Stimulated activated CD8-positive, alpha-beta memory T cell treated with anti-CD3 and anti-CD28 coated beads, Interleukin-2, amount 100 ng/mL, for 1 hour (primary cell): ENCODE measurements at places on chromosomes 16 and 17.

GRCh38 chr16:16867973-16868372 lies 489.0 kb downstream of the NPIPA7 start:
- no peak for DNase-seq

DNA sequence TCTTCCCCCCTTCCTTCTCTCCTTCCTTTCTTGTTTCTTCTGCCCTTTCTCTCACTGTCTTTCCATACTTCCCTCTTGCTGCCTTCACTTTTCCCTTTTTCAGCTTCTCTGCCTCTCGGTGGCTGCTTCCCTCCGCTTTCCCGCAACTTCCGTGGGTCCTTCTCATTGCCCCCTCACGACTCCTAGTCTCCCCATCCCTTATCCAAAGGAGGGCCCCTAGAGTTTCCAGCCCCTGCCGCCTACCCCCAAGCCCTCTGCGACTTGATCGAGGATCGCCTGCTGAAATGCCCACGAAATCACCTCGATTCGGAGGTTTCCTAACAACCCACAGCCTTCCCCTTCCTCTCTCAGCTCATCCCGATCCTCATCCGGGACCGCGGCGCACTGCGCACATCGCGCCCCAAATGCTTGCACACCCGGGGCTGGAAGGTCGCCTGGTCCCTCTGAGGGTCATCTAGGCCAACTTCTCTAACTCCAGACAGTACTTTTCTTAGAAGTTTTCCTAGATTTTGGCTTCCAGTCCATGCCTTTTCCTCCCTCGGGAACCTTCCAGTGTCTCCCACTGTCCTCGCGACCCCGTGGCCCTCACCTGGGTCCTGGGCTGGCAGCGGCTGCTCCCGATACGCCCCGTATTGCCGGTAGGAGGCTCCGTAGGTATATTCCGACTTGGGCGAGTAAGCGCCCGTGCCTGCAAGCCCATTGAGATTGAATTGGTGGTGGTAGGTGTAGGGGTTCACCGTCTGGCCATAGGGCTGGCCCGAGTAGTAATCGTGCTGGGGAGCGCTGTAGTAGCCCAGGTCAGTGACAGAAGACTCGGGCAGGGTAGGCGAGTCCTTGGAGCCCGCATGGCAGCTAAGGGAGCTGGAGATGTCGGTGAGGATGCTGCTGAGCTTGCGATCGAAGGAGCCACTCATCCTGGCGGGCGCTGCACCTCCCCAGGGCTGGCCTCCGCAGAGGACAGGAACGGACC lies 654 bp downstream of the DLX3 start:
- DNase-seq = no peak

DNA sequence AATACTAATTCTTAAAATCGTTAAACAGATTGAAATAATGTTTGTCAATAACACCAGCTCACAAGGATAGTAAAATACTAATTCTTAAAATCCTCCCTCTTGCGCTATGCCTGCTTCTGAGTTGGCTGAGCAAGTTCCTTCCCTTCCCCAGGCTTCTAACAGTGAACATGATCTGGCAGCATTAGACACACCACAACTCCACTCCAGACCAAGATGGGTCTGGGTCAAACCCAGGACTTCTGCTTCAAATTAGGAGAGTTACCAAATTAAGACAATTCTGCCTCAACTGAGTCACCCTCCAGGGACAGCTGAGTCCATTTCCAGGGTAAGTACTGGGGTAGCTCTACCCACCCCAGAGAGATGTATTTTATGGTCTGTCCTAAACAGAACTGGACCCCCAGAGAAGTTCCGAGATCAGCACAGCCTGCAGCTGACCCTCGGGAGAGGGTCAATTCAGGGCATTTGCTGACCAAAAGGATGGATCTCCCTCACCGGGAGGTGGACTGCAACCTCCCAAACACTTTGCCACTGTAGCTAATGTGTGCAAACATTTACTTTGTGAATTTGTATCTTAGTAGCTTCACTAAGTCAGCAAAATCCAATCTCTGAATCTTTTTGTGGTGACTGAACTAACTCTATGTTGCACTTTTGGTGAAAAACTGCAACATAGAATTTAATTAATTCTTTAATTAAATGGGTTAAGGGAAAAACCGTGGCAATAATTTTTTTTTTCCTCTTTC lies 48.8 kb downstream of the ADCY9 start:
- no peak for DNase-seq

GRCh38 chr16:88810912-88811768 lies 588 bp downstream of the APRT start:
- no peak for DNase-seq

- DNase-seq = no peak
Observed at GRCh38 chr17:7444682-7445618, at the start of gene CHRNB1. TSS of gene CHRNB1 (plus strand) at chr17:7445061. CDS start at chr17:7445128, 67 bp downstream.

- no peak for DNase-seq
Observed at GRCh38 chr17:65155622-65156021, 18.5 kb downstream of the RGS9 start.

DNA sequence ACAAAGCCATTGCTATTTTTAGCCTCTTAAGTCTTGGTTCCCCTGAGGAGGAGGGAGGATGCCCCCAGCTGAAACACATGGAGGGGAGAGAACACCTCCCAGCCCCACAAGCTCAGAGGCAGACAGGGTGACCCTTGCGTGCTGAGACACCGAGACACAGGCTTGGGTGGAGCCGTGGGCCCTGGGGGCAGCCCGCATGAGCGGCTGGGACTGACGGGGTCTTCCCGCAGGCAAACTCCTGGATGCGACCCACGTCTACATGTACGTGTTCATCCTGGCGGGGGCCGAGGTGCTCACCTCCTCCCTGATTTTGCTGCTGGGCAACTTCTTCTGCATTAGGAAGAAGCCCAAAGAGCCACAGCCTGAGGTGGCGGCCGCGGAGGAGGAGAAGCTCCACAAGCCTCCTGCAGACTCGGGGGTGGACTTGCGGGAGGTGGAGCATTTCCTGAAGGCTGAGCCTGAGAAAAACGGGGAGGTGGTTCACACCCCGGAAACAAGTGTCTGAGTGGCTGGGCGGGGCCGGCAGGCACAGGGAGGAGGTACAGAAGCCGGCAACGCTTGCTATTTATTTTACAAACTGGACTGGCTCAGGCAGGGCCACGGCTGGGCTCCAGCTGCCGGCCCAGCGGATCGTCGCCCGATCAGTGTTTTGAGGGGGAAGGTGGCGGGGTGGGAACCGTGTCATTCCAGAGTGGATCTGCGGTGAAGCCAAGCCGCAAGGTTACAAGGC lies 9.8 kb downstream of the SLC16A3 start:
- peak; percentile 38 for DNase-seq

GRCh38 chr17:44113868-44114840 lies 9.3 kb downstream of the HDAC5 start:
- no peak for DNase-seq

- no peak for DNase-seq
Observed at GRCh38 chr16:85027958-85028684, 526 bp downstream of the KIAA0513 start.

- DNase-seq = no peak
Observed at GRCh38 chr16:88993166-88993761, 16.3 kb upstream of the CBFA2T3 start.

DNA sequence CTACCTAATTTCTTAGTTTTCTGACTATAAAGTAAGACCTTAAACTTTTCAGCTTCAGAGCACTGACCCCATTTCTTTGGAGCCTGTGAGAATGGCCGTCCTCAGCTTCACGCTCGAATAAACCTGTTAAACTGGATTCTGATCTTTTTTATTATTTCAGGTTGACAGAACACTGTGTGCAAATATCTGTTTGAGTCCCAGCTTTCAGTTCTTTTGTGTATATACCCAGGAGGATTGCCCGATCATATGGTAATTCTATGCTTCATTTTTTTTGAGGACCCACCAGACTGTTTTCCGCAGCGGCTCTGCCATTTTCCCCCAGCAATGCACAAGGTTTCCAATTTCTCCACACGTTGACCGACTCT lies 19.8 kb upstream of the KCNH6 start:
- DNase-seq = no peak

DNA sequence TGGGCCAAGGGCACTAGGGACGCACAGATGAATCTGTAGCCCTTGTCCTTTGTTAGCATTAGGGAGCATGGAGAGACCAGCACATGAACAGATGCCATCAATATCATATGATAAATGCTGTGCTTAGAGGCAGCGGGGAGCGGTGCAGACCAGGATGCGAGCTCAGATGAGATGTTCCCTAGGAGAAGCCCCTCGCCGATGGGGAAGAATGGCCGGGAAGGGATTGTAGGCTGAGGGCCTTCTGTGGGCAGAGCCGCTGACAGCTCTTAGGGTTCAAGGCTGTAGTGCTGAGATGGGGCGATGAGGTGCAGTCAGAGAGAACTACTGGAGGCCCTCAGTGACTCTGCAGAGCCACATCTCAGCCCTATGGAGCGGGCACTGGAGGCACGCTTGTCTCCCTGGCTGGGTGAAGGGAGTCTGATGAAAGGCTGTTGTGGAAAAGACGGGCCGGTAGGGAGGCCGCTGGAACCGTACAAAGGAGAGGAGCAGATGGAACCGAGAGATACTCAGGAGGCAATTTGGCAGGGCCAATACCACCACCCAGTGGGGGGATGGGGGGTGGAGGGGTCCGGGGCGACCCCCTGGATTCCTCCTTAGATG lies 66.3 kb upstream of the ENDOV start:
- DNase-seq = no peak

- DNase-seq = no peak
Observed at GRCh38 chr16:65600046-65600445, 478.2 kb upstream of the CDH11 start.

DNA sequence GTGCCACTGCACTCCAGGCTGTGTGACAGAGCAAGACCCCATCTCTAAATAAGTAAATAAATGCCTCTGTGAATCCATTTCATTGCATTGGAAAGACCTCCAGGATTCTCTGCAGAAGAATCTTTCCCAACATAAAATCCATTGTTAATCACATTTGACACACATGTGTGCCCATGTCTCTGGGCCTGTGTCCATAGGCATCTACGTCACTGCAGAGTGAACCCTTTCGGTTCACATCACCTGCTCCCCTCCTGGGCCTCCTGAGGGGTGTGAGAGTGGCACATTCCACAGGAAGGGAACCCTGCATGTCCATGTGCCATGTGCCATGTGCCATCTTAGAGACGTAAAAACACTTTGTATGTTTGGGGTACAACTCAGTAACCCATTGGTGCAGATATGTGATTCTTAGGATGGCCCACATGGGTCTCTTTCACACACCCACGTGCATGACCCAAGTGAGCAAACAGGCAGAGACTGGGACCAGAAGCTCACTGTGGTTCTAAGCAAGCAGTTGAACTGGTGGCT lies 427.5 kb downstream of the MAF start:
- DNase-seq = no peak

DNA sequence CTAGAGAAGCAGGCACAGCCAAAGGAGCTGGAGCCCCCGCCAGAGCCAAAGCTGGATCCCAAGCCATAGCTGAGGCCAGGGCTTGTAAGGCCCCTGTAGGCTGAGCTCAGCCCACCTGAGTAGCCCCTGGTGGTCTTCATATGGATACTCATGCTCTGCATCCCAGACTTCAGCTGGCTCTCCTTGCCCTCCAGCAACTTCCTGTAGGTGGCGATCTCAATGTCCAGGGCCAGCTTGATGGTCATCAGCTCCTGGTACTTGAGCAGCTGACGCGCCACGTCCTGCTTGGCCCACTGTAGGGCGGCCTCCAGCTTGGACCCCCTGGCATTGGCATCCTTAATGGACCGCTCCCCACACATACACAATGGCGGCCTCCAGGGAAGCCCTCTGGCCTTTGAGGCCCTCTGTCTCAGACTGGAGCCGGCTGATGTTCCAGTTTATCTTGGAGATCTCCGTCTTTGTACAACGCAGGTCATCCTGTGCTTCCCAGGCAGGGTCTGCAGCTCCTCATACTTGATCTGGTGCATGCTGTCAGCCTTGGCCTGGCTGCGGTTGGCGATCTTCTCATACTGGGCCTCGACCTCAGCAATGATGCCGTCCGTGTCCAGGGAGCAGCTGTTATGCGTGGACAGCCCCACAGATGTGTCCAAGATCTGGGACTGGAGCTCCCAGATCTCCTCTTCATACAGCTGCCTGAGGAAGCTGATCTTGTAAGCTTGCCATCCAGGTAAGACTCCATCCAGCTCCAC lies 28.9 kb downstream of the IKZF3 start:
- no peak for DNase-seq

GRCh38 chr16:13315642-13316427 lies 414.4 kb downstream of the SHISA9 start:
- no peak for DNase-seq

- no peak for DNase-seq
Observed at GRCh38 chr16:80433623-80434022, 107.2 kb upstream of the DYNLRB2 start.

- DNase-seq = no peak
Observed at GRCh38 chr17:56933151-56933745, 19.4 kb upstream of the TRIM25 start.

- DNase-seq = no peak
Observed at GRCh38 chr16:75287708-75288107, 36.3 kb upstream of the BCAR1 start.

DNA sequence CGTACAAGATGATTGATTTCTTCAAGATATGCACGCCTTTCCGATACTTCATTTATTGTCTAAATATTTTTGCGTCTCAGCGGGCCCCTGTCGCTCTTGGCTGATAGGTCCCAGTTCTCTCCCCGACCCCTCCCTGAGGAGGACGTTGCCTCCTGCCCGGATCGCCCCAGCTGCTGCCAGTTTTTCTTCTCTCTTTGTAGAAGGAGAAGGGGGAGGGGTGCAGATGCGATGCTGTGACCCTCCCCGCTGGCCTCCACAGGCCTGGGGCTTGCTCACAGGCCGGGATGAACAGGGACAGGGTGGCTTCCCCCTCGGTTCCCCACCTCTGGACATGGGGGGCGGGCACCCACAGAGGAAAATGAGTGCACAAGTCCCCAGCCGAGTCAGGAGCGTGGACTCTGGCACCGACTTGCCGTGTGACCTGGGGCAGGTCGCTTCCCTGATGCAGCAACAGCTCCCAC lies 53.6 kb upstream of the ZC3H18 start:
- DNase-seq = no peak

- no peak for DNase-seq
Observed at GRCh38 chr17:82366749-82367148, 4.8 kb upstream of the UTS2R start.

- DNase-seq = no peak
Observed at GRCh38 chr16:1542166-1542500, 8.7 kb downstream of the TMEM204 start.

- no peak for DNase-seq
Observed at GRCh38 chr17:7707446-7707845, 2.4 kb downstream of the EFNB3 start.

DNA sequence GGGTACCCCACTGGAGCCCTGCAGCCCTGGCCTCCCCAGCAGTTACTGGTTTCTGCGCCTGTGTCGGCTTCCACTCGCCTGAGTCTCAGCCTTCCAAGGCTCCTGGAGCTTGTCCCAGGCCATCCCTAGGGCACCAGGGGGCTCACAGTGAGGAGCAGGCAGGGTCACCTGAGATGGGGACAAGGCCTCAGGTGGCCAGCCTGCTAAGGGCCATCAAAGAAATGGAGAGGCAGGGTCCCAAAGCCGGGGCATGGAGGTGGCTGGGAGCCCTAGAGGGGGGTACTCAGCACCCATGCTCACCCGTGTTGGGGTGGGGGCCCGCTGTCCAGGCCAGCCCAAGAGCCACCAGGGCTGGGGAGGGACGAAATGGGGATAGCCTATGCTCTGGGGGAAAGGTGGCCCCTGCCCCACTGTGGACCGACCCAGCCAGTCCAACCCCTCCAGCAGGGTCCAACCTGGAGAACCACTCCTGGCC lies 1.3 kb downstream of the FASN start:
- no peak for DNase-seq
